ENCODE measurements at places on chromosomes 13 and 19.

- H3K27me3 ChIP-seq: no peaks in the 10 kb centered on the region
- no peak overlapping the region for H3K27ac ChIP-seq
- H3K4me1 ChIP-seq: no peaks in the 10 kb centered on the region
- no peak overlapping the region for H3K4me3 ChIP-seq
Observed at GRCh38 chr19:56942756-56943155, 102.2 kb upstream of the PEG3 start.

- no peaks in the 10 kb centered on the region for H3K27me3 ChIP-seq
- no peak overlapping the region for H3K4me3 ChIP-seq
- peak overlapping the region; percentile 1 for H3K27ac ChIP-seq
- DNase-seq: no peak
Observed at GRCh38 chr13:109779074-109779473, 7.3 kb downstream of the IRS2 start.

GRCh38 chr13:47064381-47064780 lies 167.5 kb upstream of the HTR2A start:
- DNase-seq: no peak
- no peak overlapping the region for H3K27ac ChIP-seq
- no peaks in the 10 kb centered on the region for H3K27me3 ChIP-seq
- no peaks in the 10 kb centered on the region for H3K4me1 ChIP-seq

DNA sequence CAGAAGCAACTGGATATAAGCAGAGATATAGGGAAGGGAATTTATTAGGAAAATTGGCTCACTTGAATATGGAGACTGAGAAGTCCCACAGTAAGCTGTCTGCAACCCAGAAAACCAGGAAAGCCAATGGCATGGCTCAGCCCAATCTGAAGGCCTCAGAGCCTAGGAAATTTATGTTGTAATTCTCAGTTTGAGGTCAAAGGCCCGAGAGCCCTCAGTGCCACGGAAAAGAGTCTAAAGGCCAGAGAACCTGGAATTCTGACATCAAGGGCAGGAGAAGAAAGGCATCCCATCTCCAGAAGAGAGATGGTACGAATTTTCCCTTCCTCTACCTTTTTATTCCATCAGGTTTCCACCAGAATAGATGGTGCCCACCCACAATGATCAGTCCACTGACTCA lies 20.1 kb upstream of the RXFP2 start:
- DNase-seq: no peak
- H3K27me3 ChIP-seq: no peaks in the 10 kb centered on the region
- H3K36me3 ChIP-seq: no peaks in the 10 kb centered on the region

DNA sequence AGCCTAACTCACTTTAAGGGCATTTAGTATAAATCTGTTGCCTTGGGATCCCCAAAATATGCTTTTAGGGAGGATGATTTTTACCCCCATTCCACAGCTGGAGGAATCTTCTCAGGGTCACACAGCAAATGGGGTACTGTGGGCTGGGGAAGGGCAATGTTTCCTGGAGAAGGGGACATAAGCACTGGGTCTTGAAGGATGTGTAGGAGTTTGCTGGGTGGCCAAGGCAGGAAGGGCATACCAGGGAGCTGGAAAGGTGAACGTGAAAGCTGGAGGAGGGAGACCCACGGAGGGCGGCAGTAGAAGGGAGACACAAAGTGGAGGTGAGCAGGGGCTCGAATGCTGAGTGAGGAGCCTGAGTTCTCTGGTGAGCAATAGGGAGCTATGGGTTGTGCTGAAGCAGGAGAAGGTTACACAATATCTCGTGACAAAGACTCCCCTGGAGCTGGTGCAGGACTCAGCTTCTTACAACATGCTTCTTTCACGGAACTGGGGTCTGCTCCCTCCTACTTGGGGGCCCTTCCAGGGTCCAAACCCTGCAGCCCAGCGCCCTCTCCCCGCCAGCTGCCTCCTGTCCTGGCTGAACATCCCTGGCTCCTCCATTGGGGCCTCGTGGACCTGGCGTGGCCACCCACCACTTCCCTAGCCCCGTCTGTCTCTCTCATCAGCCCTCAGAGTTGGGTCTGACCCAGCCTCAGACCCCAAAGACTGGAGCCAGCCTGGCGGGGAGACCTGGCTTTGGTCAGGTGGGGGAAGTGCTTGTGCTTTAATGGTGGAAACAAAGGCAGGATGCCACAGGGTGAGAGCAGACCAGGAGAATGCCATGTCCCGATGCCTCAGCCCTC lies 11.1 kb downstream of the CILP2 start:
- peak overlapping the region; percentile 16 for H3K27ac ChIP-seq
- H3K4me1 ChIP-seq: peaks cover 7% of the 10 kb centered on the region
- no peaks in the 10 kb centered on the region for H3K36me3 ChIP-seq
- no peak for DNase-seq
- H3K4me3 ChIP-seq: no peak overlapping the region

All from hepatocyte (in vitro differentiated cells).